ENCODE measurements at places on chromosomes 3 and 15.

GRCh38 chr15:33716025-33716424 lies 252.3 kb upstream of the CHRM5 start:
- no peak for DNase-seq

GRCh38 chr3:19065027-19065426 lies 83.3 kb upstream of the KCNH8 start:
- no peak for DNase-seq

GRCh38 chr15:64044300-64045100 lies 1.8 kb downstream of the DAPK2 start:
- DNase-seq, result no peak

DNA sequence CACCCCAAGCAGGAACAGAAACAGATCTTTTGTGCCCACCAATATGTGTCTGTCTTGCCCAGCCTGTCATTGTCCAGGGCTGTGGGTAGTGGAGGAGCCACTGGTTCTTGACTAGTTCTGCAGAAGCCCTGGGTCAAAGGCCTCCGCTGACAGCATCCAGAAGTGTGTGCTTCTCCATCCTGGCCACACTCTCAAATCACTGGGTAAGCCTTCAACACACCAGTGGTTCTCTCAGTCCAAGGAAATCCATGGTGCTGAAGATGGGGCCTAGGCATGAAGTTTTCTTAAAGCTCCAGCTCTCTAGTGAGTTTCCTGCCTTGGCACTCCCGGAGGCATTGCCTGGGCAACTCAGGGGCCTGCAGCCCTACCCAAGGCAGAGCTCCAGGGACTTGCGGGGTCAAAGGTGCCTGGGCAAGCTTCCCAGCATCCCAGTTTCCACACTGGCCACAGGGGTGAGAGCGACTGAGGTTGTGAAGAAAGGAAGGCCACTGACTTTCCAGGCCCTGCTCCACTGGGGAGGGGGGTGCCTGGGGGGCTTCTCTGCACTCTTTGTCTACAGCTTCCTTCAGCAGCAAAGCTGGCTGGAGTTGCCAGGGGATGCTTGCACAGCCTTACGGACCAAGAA lies 37.9 kb upstream of the RPL32 start:
- DNase-seq, result no peak

DNA sequence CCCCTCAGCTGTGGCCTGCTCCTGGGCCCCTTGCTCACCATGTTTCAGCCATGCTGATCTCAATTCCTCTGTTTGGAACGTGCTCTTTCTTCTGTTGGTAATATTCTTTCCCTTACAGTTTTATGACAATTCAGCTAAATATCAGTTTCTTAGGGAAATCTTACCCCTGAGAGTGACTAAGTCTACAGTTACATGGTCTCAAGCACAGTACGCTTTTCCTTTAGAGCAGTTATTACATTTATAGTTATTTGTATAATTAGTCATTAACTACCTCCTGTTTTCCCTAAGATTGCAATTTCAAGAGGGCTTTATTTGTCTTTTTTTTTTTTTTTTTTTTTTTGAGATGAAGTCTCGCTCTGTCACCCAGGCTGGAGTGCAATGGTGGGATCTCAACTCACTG lies 23.5 kb downstream of the C3orf62 start:
- no peak for DNase-seq

GRCh38 chr3:24662449-24663345 lies 168.0 kb upstream of the THRB start:
- no peak for DNase-seq

GRCh38 chr3:46276497-46277099 lies 34.3 kb downstream of the CCR3 start:
- peak; percentile 49 for DNase-seq

- no peak for DNase-seq
Measured at GRCh38 chr3:65497846-65498245, 540.9 kb downstream of the MAGI1 start.

GRCh38 chr3:179865861-179866505 lies 170.8 kb downstream of the PEX5L start:
- DNase-seq, result no peak
